ENCODE measurements at places on chromosomes 16 and 17. TPM values are rescaled to one million over a fixed set of nuclear protein-coding genes. Genes with fewer than 3 reads are reported as not detected.

- peak; percentile 80 for DNase-seq
These were observed 1.3 kb downstream of the ARMC5 start for GRCh38 chr16:31460582-31461002.

DNA sequence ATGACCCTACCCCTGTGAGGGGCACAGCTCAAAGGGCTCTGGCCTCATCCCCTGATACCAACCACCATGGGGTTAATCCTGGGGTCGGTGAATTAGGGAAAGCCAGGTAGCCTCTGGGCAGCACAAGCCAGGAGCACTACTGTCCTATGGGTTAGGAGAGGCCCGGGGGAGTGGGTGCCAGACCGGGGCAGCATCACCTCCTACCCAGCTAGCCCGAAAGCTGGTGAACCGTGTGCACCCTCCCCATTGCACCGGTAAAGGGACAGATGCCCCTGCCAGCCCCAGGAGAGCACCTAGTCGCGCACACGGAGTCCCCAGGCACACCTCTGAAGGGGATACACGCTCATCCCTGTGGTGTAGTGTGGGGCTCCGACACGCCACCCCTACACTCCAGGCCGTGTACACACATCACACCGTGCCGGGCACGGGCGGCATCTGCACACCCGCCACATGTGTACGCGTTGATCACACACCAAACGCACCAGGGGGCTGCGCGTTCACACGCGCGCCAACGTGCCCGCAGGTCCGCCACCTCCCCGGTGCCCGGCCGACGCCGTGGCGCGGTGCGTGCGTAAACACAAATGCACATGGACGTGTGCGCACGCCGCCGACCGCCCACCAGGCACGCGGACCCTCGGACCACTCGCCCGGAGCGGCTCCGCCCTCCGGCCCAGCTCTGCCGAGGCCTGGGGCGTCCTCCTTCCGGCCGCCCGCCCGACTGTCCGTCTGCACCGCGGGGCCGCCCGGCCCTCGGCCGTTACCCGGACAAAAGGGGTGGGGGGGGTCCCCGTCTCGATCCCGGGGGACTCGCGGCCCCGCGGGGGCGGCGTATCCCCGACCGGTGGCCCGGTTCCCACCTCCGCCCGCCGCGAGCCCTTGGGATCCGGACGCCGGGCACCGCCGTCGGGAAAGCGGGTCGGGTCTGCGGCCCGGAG is 785 bp downstream of the UBALD1 start:
- peak; percentile 55 for DNase-seq

The LRRC75A gene
- 1.7 TPM for polyA plus RNA-seq

- no peak for DNase-seq
These were observed 20.7 kb upstream of the CDH13 start for GRCh38 chr16:82605863-82606620.

The SEPTIN12 gene
- not detected for polyA plus RNA-seq

- DNase-seq: peak; percentile 46
These were observed 892 bp downstream of the ABCC1 start for GRCh38 chr16:15950161-15950854.

- DNase-seq: no peak
These were observed 102.6 kb downstream of the ZNF778 start for GRCh38 chr16:89319886-89320781.

- DNase-seq: no peak
These were observed 46.6 kb upstream of the SLC38A10 start for GRCh38 chr17:81341516-81342268.

The PSME3 gene
- polyA plus RNA-seq: 114 TPM

DNA sequence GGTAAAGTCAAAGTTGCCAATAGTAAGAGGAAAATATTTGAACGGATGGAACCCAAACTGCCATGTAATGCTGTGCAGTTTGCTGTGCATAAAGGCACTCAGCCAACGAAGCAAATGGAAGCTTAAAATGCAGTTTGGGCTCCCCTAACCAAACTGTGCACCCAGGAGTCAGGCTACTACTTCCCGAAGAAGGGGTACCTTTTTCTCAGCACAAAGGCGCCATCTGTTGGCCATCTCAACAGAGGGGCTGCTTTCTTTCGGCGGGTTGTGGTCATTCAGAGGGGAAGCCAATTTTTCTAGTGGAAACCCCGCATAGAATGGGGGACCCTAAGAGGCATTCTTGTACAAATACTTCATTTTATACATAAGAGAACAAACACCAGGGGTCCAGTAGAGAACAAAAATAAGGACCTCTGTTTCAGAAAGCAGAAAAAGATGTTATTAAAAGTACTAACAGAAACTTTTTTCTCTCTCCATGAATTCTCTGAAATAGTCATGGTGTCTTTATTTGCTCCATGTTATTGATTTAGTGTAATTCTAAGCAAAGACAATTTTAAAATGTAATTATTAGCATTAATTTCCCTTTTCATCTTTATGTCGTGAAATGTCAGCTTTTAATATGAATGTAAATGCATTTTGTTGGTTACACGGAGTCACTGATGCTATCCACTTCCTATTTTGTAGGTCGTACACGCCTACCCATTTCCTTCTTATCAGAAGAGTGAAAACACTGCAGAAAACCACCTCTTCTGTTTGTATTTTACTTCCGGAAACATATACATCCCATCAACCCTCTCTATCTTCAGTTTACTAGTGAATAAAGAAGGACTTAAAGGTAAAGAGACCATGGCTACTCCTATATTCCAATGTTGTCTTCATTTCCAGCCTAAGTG is 453.3 kb downstream of the KCNJ2 start:
- DNase-seq: no peak

The PRSS8 gene
- not detected for polyA plus RNA-seq

- peak; percentile 9 for DNase-seq
These were observed 4.6 kb upstream of the MFSD6L start for GRCh38 chr17:8803531-8804420.

GRCh38 chr17:30545024-30545423 is 67.8 kb downstream of the GOSR1 start:
- DNase-seq: no peak

GRCh38 chr16:79876332-79876730 is 275.8 kb upstream of the MAF start:
- DNase-seq: no peak

The EXOC3L1 gene
- 0.25 TPM for polyA plus RNA-seq

DNA sequence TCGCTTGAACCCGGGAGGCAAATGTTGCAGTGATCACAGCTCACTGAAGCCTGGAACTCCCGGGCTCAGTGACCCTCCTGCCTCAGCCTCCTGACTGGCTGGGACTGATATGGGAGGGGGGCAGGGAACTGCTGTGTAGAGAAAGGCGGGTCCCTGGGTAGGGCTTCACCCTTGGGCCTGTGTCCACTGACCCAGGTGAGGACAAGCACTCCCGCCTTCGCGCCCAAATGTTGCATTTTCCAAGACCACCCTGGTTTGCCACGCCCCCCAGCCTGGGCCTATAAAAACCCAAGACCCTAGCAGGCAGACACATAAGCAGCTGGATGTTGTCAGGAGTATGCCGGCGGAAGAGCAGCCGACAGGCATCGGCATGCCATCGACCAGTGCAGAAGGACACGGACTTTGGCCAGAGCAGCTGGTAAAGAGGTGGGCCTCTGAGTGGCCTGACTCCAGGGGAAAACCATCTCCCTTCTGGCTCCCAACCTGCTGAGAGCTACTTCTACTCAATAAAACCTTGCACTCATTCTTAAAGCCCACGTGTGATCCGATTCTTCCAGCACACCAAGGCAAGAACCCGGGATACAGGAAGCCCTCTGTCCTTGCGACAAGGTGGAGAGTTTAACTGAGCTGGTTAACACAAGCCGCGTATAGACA is 19.1 kb downstream of the SMYD4 start:
- DNase-seq: no peak

DNA sequence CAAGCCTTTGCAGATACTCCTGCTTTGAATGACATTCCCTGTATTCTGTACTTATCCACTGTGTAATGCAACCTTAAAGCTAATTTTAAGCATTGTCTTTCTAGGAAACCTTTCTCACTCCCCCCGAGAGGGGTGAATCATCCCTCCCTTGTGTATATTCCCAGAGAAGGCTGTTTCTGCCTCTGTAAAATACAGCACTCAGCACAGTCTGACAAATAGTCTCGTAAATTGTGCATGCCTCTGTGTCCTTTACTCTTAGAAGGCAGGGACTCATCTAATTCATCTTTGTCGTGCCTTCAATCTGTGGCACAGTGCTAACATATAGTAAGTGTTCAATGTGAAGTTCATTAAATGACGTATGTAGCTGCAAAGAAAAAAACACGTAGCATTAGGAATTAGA is 200.7 kb downstream of the CA10 start:
- DNase-seq: no peak

- DNase-seq: no peak
These were observed 11.7 kb upstream of the ERN2 start for GRCh38 chr16:23724785-23725131.

DNA sequence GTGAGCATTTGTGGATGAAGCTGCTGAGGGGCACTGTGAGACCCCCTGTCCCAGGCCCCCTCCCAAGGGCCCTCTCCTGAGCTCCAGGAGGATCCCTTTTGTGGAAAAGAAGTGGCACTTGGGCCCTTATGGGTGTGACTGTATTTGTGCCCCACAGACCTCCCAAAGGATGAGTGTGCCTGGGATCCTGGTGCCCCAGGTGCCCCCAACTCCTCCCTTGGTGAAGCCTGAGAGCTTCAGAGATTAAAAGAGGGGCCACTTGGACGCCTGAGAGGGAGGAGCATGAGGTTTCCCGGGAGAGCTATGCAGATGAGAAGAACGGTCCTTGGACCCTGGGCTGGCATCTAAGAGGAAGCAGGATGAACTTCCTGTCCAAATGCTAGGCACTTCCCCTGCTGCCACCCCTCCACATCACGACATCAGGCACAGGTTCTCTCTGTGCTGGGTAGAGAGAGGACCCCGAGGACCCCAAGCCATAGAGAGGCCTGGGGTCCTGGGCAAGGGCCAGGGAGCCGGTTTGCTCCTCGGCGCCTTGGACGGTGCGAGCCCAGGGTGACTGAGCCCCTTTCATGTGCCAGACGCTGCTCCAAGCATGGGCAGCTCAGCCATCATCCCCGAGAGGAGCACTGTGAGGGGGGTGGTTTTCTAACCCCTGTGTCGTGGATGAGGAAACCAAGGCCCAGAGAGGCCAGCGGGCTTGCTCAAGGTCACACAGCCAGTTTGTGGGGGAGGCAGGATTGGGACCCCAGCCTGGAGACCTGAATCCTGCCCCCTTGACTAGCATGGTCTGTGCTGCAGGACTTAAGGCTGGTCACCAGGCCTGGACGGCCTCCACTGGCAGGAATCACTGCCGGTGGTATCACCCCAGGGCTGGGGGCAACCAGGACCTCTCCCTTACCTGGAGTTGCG is 5.6 kb upstream of the ADAM11 start:
- DNase-seq: no peak

The MARCHF10 gene
- polyA plus RNA-seq: 0.18 TPM

DNA sequence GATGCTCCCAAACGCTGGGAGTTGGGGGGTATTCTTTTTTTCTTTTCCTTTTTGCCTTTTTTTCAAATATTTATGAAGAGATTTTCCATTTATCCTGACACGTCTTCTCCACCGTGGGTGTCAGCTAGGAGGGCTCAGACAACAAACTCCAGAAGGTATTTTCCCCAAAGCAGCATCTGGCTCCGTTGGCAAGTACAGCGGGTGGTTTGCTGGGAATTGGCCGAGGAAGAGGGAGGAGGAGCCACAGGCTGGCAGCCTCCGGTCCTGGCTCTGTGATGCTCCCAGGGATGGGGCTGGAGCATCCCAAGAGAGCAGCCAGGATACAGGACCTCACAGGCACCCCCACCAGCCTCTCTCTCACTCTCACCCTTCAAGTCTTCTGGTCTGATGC is 10.9 kb upstream of the CACNG4 start:
- no peak for DNase-seq

The SPNS3 gene
- polyA plus RNA-seq: 8.8 TPM

The STH gene
- polyA plus RNA-seq: not detected

GRCh38 chr17:42913522-42913921 is 12.9 kb downstream of the G6PC1 start:
- no peak for DNase-seq

DNA sequence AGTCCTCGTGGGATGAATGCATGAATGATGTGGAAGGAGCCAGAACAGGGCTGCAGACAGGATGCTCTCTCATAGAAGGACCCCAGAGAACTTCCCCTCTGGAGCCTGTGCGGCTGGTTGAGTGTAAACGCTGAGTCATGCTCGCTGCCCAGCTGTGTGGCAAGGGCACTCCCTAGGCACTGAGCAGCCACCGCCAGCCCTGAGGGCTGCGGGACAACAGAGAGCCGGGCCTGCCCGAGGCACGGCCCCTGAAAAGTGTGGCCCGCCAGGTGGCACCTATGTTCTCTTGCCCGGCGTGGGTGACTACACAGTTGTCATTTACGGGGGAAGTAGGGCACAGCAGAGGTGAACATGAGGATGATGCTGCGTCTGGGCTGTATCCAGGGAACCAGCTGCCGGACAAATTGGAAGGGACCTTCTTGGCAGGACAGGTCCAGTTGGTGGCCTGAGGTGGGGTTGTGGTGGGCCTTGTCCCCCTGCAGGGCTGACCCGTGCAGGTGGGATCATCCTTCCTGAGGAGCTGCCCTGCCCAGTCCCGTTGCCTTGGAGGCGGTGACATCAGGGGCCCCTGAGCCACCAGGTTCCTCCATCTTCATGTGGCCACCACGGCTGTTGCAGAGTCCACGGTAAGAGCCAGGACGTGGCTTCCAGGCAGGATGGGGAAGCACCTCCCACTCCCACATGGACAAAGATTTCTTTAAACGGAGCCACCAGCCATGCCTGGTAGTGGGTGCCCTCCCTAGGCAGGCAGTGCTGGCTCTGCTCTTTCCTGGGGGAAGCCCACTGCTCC is 94.8 kb upstream of the CBX4 start:
- no peak for DNase-seq

The STAC2 gene
- not detected for polyA plus RNA-seq

The SMPD3 gene
- 19.2 TPM for polyA plus RNA-seq

DNA sequence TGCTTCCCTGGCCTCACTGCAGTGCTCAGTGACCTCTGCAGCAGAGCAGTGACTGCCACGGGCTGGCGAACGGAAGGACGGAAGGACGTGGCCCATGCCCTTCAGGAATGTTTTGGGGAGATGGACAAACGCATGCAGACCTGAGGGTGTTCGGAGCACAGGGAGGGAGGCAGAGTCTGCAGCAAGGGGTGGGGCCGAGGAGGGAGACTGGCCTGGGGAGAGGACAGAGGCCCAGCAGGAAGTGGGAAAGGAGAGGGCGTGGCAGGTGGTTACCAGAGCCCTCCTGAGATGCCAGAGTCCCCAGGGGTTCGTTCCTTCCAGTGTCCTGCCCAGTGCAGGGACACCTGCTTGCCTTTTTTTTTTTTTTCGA is 21.9 kb downstream of the ADORA2B start:
- no peak for DNase-seq

DNA sequence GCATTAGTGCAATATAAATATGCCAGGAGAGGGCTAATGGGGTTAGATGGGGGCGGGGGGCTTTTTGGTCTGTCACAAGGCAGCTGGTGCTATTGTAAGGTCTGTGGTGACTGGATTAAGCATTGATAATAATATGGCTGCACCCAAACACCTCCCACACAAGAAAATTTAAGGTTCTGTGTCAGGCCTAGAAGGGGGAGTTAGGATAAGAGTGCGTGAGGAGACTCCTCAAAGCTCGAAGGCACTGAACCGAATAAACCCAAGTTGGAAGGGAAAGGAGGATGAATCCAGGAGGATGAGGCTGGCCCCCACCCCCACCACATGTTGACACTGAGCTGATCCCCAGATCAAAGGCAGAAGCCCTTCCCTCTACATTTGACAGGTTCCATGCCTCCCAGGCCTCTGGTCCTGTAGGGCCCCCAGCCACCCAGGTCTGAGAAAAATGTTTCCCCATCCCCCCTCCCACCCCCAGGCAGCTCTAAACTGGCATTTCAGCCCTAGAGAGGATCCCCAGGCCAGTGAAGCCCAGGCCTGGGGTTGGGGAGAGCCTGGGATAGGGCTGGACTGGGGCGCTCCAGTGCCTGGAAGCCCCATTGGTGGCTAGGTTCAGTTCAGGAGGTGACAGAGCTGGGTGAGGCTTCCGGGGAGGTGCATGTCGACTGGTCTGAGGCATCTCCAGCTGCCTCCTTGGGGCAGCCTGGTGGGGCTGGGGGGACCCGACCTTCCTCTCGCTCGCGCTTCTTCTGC is 1.7 kb downstream of the HOXB1 start:
- no peak for DNase-seq
